ENCODE measurements at places on chromosomes 2 and 18.

- no peak for DNase-seq
Measured at GRCh38 chr2:137729305-137729704, 235.0 kb upstream of the HNMT start.

- no peak for DNase-seq
Measured at GRCh38 chr2:25844089-25844488, 34.2 kb downstream of the ASXL2 start.

- DNase-seq, result no peak
Measured at GRCh38 chr18:5879479-5879882, 15.8 kb downstream of the TMEM200C start.

DNA sequence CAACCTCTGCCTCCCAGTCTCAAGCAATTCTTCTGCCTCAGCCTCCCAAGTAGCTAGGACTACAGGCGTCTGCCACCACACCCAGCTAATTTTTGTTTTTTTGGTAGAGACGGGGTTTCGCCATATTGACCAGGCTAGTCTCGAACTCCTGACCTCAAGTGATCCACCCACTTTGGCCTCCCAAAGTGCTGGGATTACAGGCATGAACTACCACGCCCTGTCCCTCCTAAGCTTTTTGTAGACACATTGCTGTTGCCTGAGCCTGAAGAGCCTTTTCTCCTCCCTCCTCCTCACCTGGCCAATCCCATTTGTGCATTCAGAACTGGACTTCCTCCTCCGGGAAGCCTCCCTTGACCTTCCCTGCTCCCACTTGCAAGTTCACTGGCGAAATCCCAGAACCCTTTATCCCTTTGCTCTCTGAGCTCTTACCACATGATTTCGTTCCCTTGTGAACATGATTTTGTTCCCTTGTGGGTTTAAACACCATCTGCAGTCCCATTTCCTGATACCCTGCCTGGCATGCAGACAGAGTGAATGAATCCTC, 2.6 kb downstream of the C2orf72 start:
- DNase-seq, result no peak

DNA sequence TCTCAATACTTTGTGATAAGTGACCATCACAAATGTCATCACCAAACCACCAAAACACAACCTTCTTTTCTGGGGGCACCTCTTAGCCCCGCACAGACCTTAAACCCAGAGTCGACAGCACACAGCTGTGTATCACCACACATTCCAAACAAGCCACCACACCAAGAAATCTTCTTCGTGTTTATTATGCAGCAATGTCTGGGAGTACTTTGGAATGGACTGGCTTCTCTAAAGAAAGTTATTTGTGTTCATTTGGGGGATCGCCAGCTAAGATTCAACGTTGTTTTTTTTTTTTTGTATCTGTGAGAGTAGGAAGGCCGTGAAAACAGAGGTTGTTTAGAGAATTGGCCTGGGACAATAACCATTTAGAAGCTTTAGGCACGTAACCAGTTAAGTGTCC, 1.1 kb upstream of the MTA3 start:
- no peak for DNase-seq

Data from aorta (tissue), 5 donors.